Right ventricle myocardium inferior (tissue), 1 donor: ENCODE measurements at places on chromosomes 2 and 18. TPM values are rescaled to one million over a fixed set of nuclear protein-coding genes. Genes with fewer than 3 reads are reported as not detected.

The MAB21L4 gene
- total RNA-seq, result not detected

The COL4A3 gene
- total RNA-seq, result 5.5 TPM

The TMEM247 gene
- not detected for total RNA-seq

The MSTN gene
- total RNA-seq, result not detected

DNA sequence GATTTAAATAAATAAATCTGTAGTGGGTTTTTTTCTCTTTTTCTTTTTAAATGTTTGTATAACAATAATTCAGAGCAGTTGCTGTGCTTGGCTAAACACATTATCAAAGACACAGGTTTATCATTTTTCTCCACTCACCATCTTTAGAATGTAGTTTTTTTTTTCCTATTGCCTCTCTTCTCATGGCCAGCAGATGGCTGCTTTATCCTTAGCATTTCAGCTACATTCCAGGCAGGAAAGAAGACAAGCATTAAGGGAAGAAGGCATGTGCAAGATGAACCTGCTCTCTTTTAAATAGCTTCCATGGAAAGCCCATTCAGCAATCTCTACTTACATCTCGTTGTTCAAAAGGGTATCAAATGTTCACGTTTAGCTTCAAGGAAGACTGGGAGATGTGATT, 42.6 kb downstream of the ARHGAP15 start:
- no peak for DNase-seq

GRCh38 chr2:108571286-108571685, 37.0 kb downstream of the LIMS1 start:
- DNase-seq, result no peak
